Activated CD8-positive, alpha-beta T cell treated with anti-CD3 and anti-CD28 coated beads, Interleukin-2, amount 10 ng/mL, durations not matched to agents 7 days and 5 days (primary cell): ENCODE measurements at places on chromosomes 3 and 15. TPM values are rescaled to one million over a fixed set of nuclear protein-coding genes. Genes with fewer than 3 reads are reported as not detected.

GMNC gene
- not detected for total RNA-seq

ACTC1 gene
- total RNA-seq = not detected

GRCh38 chr15:34116620-34117019, 14.7 kb downstream of the PGBD4 start:
- no peaks in the 10 kb centered on the region for H3K4me1 ChIP-seq
- H3K27me3 ChIP-seq = peaks cover 16% of the 10 kb centered on the region
- no peak for DNase-seq
- H3K4me3 ChIP-seq = no peak overlapping the region
- no peak overlapping the region for H3K27ac ChIP-seq

DNA sequence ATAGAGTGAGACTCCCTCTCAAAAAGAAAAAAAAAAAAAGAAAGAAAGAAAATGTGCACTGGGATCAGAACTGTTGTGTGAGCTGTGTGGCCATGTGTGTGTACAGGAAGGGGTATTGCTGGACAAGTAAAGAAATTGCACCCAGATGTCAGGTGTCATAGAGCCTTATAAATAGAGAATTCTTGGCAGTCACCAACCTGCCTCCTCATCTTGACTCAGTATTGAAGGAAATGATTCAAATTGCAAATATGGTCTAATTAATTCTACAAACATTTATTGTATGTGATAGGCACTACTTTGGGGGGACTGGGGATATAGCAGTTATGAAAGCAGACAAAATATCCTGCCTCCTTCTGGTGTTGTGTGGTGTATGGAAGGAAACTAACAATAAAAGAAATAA, 243.8 kb upstream of the TTC14 start:
- H3K36me3 ChIP-seq = no peaks in the 10 kb centered on the region
- H3K4me3 ChIP-seq = no peak overlapping the region
- no peak for DNase-seq
- H3K27ac ChIP-seq = no peak overlapping the region
- H3K4me1 ChIP-seq = no peaks in the 10 kb centered on the region

- H3K4me1 ChIP-seq = no peaks in the 10 kb centered on the region
- no peak for DNase-seq
- H3K4me3 ChIP-seq = no peak overlapping the region
- H3K27me3 ChIP-seq = no peaks in the 10 kb centered on the region
- no peaks in the 10 kb centered on the region for H3K36me3 ChIP-seq
- no peak overlapping the region for H3K27ac ChIP-seq
Measured at GRCh38 chr3:19749448-19750017, 184.5 kb downstream of the EFHB start.

DNA sequence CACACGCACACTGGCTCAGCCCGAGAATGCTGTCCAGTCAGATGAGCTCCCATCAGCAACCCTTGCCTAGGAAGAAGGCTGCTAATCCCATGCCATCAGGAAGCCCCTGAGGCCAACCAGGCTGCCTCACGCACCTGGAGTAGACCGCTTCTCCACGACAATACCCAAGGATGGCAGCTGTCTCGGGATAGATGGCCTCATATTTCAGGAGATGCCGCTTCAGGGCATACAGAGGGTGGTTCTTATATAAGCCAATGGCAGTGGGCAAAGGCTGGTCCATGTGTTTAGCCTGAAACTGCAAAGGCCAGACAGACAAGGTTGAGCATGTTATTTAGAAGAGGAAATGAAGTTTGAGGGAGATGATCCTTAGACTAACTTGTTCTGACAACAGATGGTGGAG, 22.2 kb downstream of the XPC start:
- no peak for DNase-seq
- H3K4me1 ChIP-seq = no peaks in the 10 kb centered on the region
- H3K27ac ChIP-seq = no peak overlapping the region
- H3K27me3 ChIP-seq = no peaks in the 10 kb centered on the region
- H3K36me3 ChIP-seq = peaks cover 55% of the 10 kb centered on the region

DNA sequence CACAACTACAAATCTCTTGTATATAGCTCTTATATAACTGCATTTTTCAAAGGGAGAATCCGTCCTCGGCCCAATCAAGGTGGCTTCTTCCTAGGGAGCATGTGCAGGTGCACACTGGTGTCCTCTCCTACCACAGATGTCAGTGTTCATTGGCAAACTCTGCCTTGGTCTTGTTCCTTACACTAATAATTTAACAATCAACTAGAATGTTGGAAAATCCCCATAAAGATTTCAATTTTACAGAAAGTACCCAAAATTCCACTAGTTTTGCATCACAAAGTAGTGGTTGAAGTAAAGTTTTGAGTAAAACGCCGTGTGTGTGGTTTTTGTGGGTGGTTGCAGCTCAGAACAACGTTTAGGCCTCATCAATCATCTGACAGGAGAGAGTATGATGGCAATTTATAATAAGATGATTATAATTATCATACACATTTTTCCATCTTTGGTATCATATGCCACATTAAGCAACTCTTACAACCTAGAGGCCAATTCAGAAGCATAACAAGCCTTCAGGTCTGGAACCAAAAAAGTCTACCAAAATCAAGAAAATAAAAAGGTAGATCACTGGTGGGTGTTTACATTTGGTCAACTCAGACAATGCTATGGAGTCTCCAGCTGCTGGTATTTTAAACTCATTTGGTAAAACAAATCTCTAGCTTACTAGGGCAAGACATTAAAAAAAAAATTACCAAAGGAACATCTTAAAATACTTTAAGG, 128.9 kb upstream of the BHLHE40 start:
- H3K27ac ChIP-seq = peak overlapping the region; percentile 90
- DNase-seq = peak; percentile 72
- peak overlapping the region; percentile 34 for H3K4me3 ChIP-seq
- H3K4me1 ChIP-seq = peaks cover 90% of the 10 kb centered on the region
- peaks cover 40% of the 10 kb centered on the region for H3K36me3 ChIP-seq
- no peaks in the 10 kb centered on the region for H3K27me3 ChIP-seq

- no peak for DNase-seq
- no peak overlapping the region for H3K4me3 ChIP-seq
- H3K27ac ChIP-seq = no peak overlapping the region
- H3K4me1 ChIP-seq = no peaks in the 10 kb centered on the region
Measured at GRCh38 chr3:62493109-62493801, 119.9 kb upstream of the FEZF2 start.
